ENCODE measurements at places on chromosomes 3 and 15. TPM values are rescaled to one million over a fixed set of nuclear protein-coding genes. Genes with fewer than 3 reads are reported as not detected.

Gene CHRD
- 6.5 TPM for total RNA-seq

Gene CAPN3
- 6.0 TPM for total RNA-seq

Gene CCDC51
- 13.9 TPM for total RNA-seq

Gene LMAN1L
- 8.1 TPM for total RNA-seq

Gene SPINT1
- 0.55 TPM for total RNA-seq

Gene PPP1R14D
- not detected for total RNA-seq

Gene CYP11A1
- total RNA-seq: 0.27 TPM

Gene DTWD1
- 20.6 TPM for total RNA-seq

Gene VILL
- total RNA-seq: 3.6 TPM

Gene SCG5
- total RNA-seq: not detected

Gene NEK10
- 11.5 TPM for total RNA-seq

Gene ZNF662
- 2.7 TPM for total RNA-seq

Gene CGNL1
- 31.9 TPM for total RNA-seq

Gene ARGFX
- not detected for total RNA-seq

Gene LCTL
- not detected for total RNA-seq

Gene PFN2
- total RNA-seq: 40.8 TPM

Gene LRRIQ4
- not detected for total RNA-seq

Gene FGF7
- total RNA-seq: 34.1 TPM

Gene HHATL
- total RNA-seq: 552 TPM

Gene TLR9
- 0.66 TPM for total RNA-seq

Gene SENP8
- 6.5 TPM for total RNA-seq

Gene DNAH12
- 0.16 TPM for total RNA-seq

Gene LARP6
- total RNA-seq: 50.6 TPM

Gene SYNPR
- total RNA-seq: 0.93 TPM

Gene BUB1B
- total RNA-seq: 0.85 TPM

Gene GABRR3
- total RNA-seq: not detected

Gene PLCB2
- 8.5 TPM for total RNA-seq

Gene SI
- not detected for total RNA-seq

Gene FGF12
- total RNA-seq: 325 TPM

Gene ATP8B4
- total RNA-seq: 2.5 TPM

Gene CLSTN2
- 7.0 TPM for total RNA-seq

Gene GHRL
- total RNA-seq: 0.25 TPM

Gene PAQR5
- 0.63 TPM for total RNA-seq

Gene EXD1
- total RNA-seq: not detected

Gene RARRES1
- total RNA-seq: 8.4 TPM

Gene SNX4
- total RNA-seq: 16.6 TPM

Gene TIMP4
- 12.3 TPM for total RNA-seq

Gene RBP2
- not detected for total RNA-seq

Gene MFAP1
- total RNA-seq: 20.4 TPM

Gene STRC
- total RNA-seq: not detected

Gene TERC
- 3.8 TPM for total RNA-seq

Gene APOD
- total RNA-seq: 92.5 TPM

Gene CPLX3
- total RNA-seq: 1.2 TPM

Gene IQCH
- total RNA-seq: 1.1 TPM

Gene ECT2
- total RNA-seq: 4.8 TPM

Gene SATB1
- 44.3 TPM for total RNA-seq

Gene GOLGA8K
- 0.80 TPM for total RNA-seq

Gene DUOX1
- 0.80 TPM for total RNA-seq

Gene ARHGEF26
- 1.2 TPM for total RNA-seq

Gene REC114
- 1.4 TPM for total RNA-seq

Gene CIP2A
- total RNA-seq: 1.6 TPM

Gene C3orf20
- not detected for total RNA-seq

Gene CYP8B1
- total RNA-seq: not detected

Gene RARB
- total RNA-seq: 15.6 TPM

Gene PLSCR5
- not detected for total RNA-seq

Gene SEMA4B
- 22.7 TPM for total RNA-seq

Gene RYR3
- total RNA-seq: 0.08 TPM

Gene IFT80
- 10.9 TPM for total RNA-seq

Gene CNTN6
- not detected for total RNA-seq

Gene ZNF717
- 7.9 TPM for total RNA-seq

All from left ventricle myocardium inferior (tissue), 1 donor.